Stimulated activated CD4-positive, alpha-beta T cell treated with anti-CD3 and anti-CD28 coated beads, Interleukin-1b, Interleukin-23, amount 100 ng/mL, for 1 hour (primary cell): ENCODE measurements at places on chromosomes 6 and 20.

DNA sequence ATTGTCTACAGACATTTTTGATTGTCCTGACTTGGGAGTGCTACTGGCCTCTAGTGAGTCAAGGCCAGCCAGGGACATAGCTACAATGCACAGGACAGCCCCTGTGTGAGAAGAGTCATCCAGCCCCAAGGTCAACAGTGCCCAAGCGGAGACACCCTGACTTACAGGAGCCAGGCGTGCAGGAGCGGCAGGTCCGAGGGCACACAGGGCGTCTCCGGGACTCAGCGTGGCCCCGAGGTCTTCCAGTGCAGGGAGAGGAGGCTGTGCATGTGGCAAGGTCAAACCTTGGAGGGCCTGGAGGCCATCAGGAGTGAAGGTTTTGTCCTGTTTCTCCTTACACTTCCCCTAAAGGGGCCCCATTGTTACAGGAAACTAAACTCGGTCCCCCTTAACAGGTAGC is 41.3 kb upstream of the QKI start:
- no peak for DNase-seq

DNA sequence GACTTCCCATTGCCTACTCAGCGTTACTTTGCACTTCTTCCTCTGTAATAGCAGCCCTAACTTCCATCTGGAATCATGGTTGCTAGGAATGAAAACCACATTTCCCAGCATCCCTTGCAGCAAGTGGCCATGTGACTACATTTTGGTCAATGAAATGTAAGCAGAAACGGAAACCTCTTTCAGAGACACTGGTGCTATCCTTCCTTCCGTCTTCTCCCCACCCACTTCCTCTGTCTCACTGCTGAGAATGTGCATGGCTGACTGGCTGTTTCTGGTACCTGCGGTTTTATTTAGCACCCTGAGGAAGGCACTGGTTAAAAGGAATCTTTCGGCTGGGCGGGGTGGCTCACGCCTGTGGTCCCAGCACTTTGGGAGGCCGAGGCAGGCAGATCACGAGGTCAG is 107.4 kb downstream of the SCML4 start:
- DNase-seq, result no peak

- no peak for DNase-seq
These were observed 4.6 kb downstream of the OR2H2 start for GRCh38 chr6:29589423-29590048.

GRCh38 chr6:72619883-72620696 is 1.8 kb upstream of the KCNQ5 start:
- DNase-seq, result no peak

DNA sequence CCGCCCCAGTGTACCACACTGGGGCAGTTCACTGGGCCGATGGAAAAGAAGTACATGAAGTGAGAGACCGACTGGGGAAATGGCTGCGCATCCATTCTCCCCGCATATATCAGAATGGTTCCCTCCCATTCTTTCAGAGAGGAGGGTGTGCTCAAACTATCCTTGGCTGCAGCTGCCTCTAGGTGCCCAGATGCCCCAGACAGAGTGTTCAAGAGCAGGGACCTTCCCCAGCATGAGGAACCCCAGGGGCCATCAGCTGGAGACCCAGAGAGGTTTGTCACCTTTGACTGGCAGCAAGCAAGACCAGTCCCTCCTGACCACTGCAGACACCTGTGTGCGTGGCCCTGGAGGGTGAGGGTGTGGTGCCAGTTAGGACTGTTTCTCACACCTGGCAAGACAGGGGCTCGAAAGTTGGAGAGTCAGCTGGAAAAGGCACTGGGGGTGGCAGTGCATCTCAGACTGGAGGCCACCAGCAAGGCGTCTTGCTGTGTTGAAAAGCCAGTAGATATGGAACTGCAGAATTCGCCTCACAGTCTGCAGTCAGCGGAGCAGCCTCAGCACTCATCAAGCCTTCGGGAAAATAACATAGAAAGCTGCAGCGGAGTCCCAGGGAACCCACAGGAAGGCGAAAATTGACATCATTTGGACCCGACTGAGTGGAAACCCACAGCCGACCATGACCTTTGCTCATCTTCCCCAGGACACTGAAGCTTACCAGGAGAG is 76.7 kb downstream of the GPR6 start:
- DNase-seq, result no peak

DNA sequence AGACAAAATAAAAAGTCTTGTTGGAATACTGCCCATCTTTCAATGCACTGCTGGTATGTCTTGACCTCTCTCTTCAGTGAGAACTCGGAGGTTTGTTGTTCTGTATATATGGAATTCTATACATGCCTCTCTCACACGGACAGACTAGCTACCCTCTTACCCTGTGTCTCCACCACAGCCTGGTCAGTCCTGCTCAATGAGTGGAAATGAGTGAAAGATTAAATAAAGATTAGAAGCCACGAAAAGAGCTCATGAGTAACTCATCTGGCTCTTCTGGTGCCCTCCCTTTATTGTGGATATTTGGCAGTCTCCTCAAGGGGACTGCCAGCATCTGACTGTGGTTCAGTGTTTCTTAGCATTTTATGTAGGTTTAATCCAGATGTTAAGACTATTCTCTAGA is 262.8 kb upstream of the MAP3K7 start:
- no peak for DNase-seq

DNA sequence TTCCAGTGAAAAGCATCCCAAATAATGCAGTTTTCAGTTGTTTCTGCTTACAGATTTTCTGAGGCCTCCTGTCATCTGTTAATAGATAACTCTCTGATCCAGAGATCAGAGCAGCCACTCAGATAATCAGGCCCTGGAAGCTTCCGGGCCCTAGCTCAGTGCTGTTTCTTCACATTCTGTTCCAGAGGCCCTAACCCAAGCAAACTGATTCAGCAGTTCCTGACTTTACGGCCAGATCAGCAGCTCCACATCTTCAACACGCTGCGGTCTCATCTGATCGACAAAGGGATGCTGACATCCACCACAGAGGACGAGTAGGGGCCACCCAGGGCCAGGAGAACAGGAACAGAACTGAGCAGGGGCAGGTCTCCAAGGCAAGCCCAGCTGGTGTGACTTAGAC is 63.1 kb downstream of the CDS2 start:
- no peak for DNase-seq

- DNase-seq, result no peak
These were observed 20.0 kb downstream of the ZNF341 start for GRCh38 chr20:33751775-33752174.

GRCh38 chr20:48606172-48606840 is 221.5 kb downstream of the PREX1 start:
- no peak for DNase-seq

GRCh38 chr6:129672881-129673631 is 36.9 kb downstream of the ARHGAP18 start:
- DNase-seq, result no peak

- no peak for DNase-seq
These were observed 98.3 kb downstream of the BMP7 start for GRCh38 chr20:57167971-57168701.

GRCh38 chr20:58407966-58408557 is 19.0 kb downstream of the VAPB start:
- no peak for DNase-seq

GRCh38 chr6:155645325-155645724 is 189.7 kb upstream of the NOX3 start:
- DNase-seq, result no peak

GRCh38 chr6:127768223-127768622 is 132.6 kb downstream of the THEMIS start:
- no peak for DNase-seq

DNA sequence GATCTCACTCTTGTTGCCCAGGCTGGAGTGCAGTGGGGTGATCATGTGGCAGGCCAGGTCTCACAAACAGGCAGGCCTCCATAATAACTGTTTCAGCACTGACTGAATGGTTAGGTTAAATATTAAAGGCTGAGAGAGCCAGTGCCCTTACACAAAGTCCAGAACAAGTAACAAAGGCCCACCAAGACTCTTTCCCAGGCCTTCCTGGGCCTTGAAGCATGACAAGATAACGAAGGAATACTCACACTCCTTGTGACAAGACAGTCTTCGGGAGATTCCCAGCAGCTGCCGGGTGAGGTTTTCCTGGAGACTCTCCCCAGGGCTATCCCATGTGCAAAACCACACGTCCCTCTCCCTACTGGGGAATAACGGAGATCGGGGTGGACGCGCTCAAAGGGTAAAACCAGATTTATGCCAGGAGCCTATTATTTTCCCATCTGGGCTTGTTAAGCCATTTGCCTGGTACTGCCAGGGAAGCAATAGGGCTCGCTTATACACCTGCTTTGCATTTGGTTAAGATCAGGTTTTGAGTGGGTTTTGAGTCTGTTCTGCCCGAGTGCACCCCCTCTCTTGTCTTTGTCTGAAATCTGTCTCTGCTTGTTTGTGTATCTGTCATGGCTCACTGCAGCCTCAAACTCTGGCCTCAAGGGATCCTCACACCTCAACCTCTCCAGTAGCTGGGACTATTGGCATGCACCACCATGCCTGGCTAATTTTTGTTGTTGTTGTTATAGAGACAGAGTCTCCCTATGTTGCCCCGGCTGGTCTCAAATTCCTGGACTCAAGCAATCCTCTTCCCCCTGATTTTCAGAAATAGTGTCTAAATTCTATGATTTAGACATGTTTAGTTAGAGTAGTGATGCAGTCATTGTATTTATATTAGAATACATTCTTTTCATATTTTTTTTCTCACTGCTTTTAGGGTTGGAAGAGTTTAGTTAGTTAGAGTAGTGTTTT is 1.4 kb upstream of the ENPP3 start:
- no peak for DNase-seq

- DNase-seq, result no peak
These were observed 3.2 kb downstream of the SLC22A7 start for GRCh38 chr6:43301081-43301870.

DNA sequence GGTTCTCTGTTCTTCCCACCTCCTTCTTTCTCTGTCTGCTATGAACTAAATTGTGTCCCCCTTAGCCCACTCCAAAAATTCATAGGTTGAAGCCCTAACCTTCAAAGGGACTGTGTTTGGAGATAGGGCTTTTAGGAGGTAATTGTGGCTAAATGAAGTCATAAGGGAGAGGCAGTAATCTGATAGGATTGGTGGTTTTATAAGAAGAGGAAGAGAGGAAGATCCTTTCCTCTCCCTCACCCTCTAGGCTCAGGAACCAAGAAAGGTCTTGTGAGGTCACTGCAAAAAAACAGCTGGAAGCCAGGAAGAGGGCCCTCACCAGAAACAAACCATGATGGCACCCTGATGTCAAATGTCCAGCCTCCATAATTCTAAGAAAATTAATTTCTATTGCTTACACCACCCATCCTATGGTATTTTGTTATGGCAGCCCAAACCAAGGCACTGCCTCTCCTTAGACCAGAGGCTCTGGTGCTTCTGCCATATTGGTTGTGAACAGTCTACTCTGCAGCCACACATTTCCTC is 135.1 kb upstream of the COL21A1 start:
- no peak for DNase-seq

GRCh38 chr6:149544646-149545257 is 1.1 kb downstream of the PPIL4 start:
- no peak for DNase-seq
